B cell (primary cell): ENCODE measurements at places on chromosomes 11 and 22. TPM values are rescaled to one million over a fixed set of nuclear protein-coding genes. Genes with fewer than 3 reads are reported as not detected.

The JHY gene
- 1.6 and 2.3 TPM in 2 replicates for polyA plus RNA-seq

- DNase-seq, result no peak
Observed at GRCh38 chr22:22897091-22897490, 9.5 kb downstream of the IGLL5 start.

GRCh38 chr11:33984682-33985389, 66.7 kb upstream of the CAPRIN1 start:
- DNase-seq, result no peak

DNA sequence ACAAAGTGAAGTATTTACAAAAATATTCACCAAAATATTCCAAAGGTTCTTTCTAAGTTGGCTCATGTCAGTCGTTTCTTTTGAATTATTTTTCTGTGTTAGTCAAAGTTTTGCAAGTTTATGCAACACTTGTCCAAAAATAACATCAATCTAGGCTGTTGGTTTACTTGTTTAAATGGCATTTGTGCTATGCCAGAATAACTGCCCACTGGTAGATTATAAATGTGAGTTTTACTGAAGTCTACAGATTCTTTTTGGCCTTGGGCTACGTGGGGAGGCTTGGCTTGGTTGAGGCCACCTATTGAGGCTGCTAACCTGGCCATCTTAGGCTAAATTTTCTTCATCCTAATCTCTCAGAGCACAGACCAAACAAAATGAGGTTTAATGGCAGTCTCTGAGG, 1091.9 kb upstream of the RAG2 start:
- DNase-seq, result no peak
